ENCODE measurements at places on chromosomes 5 and 9. TPM values are rescaled to one million over a fixed set of nuclear protein-coding genes. Genes with fewer than 3 reads are reported as not detected.

Gene LMX1B
- total RNA-seq, result not detected

Gene PCDHB16
- 0.12 TPM for total RNA-seq

Gene SHOC1
- total RNA-seq, result not detected

Gene PPP3R2
- not detected for total RNA-seq

All from endothelial cell of umbilical vein (primary cell).